HepG2 (cell line): ENCODE measurements at places on chromosomes 12 and 14.

DNA sequence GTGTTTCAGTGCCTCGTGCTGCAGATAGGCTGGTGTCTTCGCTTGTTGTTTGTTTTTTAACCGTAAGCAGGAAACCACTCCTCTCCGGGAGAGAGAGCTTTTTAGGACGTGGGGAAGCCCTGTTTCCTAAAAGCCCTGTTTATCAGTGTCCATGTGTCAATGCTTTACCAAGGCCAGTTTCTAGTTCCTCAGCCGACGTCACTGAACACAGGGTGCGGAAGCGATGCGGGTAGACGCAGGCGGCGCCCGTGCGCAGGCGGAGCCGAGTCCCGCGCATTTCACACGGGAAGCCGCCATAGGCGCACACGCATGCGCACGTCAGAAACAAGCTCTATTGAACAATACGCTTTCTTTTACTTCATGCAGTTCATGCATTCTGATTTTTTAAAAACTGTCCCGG, 79.8 kb downstream of the GLT1D1 start:
- H3K36me3 ChIP-seq = no peaks in the 10 kb centered on the region
- no peak overlapping the region for H3K4me3 ChIP-seq
- no peak for DNase-seq
- no peak overlapping the region for H3K27ac ChIP-seq
- no peaks in the 10 kb centered on the region for H3K4me1 ChIP-seq

DNA sequence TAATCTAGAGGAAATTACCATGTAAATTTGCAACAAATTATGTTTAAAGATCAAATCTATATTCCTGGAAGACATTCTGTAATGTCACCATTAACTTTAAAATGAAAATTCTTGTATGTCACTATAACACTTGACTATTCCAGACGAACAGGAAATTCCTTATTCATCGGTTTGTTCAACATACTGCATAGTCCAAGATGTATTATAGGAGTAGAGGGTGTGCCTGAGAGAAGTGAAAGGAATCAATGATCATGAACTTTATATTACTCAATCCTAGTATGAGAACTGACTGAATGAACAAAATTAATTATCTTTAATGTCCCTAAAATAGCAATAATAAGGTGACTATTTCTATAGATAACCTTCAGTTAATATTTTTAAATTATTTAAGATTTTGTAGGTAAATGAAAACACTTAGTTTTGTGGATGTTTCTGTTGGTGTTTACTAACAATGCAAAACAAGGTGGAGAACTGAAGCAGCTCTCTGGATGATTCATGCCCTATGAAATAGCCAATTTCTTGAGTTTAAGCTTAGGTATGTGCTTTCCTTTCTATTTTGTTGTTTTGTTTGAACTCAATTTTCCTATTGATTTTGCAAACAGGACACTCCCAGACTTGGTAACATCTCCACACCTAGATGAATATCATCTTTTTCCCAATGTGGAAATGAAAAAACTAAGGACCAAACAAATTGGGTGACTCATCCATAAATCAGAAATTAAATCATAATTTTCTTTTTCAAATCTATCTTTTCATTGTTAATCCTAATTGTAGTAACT, 18.2 kb upstream of the ITPR2 start:
- no peak for DNase-seq
- no peak overlapping the region for H3K27ac ChIP-seq

DNA sequence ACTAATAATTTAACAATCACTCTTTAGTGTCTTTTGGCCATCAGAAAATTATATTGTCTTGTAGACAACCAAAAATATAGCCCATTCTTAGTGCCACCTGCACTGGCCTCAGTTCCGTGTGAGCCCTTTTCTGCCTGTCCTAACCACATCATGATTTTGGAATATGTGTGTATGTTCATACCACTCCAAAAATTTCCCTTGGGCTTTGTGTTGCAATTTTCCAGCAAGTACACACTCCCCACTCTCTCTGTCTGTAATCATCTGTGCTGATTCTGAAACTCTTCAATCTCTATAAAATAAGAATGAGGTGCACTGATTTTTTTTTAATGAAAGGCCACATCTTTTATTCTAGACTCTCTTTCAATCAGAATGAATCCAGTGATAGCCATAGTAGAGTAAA, 196.0 kb downstream of the PIK3C2G start:
- H3K27ac ChIP-seq = no peak overlapping the region
- H3K36me3 ChIP-seq = no peaks in the 10 kb centered on the region
- H3K27me3 ChIP-seq = no peaks in the 10 kb centered on the region

DNA sequence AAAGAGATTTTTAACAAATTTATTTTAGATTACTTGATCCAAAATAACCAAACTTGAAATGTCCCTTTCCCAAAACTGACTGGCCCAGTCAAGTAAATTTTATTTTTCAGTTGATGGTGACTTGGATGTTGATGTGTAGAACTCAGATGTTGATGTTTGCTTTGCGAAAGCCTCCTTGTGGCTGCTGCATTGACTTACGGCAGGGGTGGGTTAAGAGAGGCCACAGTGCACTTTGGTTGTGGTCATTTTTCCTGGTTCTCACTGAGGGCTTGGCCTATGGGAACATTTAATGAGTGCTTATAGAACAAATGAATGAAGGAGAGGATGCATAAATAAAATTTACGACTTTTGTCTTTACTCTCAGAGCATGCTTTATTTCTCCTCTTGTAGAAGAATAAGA, 52.6 kb downstream of the SLCO1B3 start:
- no peaks in the 10 kb centered on the region for H3K4me1 ChIP-seq
- H3K27ac ChIP-seq = no peak overlapping the region
- H3K27me3 ChIP-seq = no peaks in the 10 kb centered on the region
- H3K4me3 ChIP-seq = no peak overlapping the region
- H3K36me3 ChIP-seq = no peaks in the 10 kb centered on the region
- no peak for DNase-seq
